ENCODE measurements at places on chromosomes 16 and 17. TPM values are rescaled to one million over a fixed set of nuclear protein-coding genes. Genes with fewer than 3 reads are reported as not detected.

- DNase-seq = peak; percentile 80
Observed at GRCh38 chr16:19502395-19503131, 19.3 kb downstream of the GDE1 start.

CPHXL2 gene
- not detected for polyA plus RNA-seq

GRCh38 chr17:19402171-19402570, 8.9 kb upstream of the RNF112 start:
- no peak for DNase-seq

- peak; percentile 22 for DNase-seq
Observed at GRCh38 chr17:917941-918740, 61.4 kb downstream of the NXN start.

DNA sequence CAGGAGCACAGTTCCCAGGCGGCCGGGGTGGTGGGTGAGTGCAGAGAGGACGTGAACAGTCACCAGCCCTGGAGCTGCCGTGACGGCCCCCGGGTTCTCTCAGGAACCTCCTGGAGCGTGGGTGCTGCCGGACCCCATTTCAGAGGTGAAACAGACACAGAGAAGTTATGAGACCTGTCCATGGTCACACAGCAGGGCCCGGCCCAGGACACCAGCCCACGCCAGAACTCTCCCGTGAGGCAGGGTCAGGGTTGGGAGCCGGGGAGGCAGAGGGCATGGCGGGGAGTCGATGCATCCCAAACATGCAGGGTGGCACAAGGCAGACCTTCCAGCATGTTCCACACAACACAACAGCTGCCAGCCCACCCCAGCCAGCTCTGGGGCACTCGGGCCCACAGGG, 3.8 kb upstream of the PVALEF start:
- peak; percentile 73 for DNase-seq

GRCh38 chr17:38674749-38675615, at the start of gene EPOP:
TSS of gene EPOP (minus strand) at chr17:38674957. CDS start at chr17:38674495, 462 bp downstream.
- peak; percentile 93 for DNase-seq

CDK5R1 gene
- 13.6 TPM for polyA plus RNA-seq

KRTAP3-2 gene
- not detected for polyA plus RNA-seq

GRCh38 chr17:61225178-61225882, 174.3 kb upstream of the TBX2 start:
- DNase-seq = no peak

Measured in spleen (tissue), 13 donors.